ENCODE measurements at places on chromosomes 3 and 15.

DNA sequence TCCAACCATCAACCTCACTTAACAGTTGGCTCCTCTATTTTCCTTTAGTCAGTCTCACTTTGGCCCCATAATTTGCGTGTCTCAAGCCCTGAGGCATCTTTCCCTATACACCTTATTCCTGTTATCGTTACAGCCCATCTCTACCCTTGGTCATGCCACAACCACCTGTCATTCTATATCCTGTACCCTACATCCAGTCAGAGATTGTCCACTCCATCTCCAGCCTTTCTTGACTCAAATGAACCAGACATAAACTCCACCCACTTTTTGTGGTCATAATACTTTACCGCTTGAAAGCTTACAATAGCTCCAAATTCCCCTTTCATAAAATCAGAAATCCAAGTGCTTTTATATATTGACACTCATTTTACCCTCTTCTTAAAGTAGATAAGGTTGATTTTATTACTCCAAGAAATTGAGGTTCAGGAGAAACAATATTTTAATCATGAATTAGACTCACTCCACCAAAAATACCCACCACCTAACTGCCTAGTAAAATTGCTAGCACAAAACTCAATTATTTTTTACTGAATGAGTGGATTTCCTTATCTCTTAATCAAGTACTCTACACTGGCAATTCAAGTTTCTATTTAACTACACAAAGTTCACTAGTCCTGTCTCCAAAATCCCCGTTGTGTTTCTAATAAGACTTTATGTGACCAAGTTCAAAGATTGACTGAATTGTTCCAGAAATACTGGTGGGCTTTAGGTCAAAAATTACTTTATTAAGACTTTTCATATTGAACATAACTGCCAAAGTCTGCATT is 9.1 kb downstream of the CCR4 start:
- DNase-seq = no peak

- no peak for DNase-seq
Measured at GRCh38 chr3:196186651-196187573, 24.3 kb downstream of the ZDHHC19 start.

DNA sequence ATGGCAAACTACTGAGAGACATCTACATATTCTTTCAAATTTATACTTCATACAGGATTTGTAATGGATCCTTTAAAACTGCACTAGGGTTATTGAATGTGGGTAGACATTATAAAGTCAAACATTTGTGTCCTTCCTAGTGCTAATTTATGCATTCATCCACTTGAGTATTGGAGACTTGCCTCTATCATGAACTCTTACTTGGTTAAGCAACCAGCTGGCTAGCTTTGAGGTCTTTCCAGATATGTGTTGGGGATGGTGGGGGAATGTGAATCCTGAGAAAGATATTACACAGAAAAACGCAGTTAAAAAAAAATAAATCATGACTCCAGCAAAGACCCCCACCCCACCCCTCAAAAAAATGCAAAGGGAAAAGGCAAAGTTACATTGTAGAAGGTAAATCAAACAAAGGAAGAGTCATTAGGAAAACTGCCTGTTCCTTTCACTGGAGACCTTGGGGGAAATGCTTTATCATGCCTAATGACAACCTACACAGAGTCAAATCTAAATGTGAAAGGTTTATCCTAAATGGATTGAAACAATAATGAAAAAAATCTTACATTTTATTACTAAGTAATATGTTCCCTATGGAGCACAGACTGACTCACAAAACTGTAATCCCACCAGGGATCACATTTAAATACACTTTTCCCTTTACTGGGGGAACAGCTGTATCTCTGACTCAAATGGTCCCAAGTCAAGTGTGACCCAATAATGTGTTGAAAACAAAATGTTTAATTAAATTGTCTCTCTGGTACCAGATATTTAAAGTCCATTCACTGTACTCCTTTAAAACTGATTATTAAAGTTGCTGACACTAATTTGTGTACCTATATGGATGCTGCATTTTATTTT is 522.3 kb downstream of the ROBO1 start:
- DNase-seq = peak; percentile 67

GRCh38 chr3:23314981-23315762 is 112.0 kb downstream of the UBE2E2 start:
- no peak for DNase-seq

GRCh38 chr3:126208606-126209256 is 28.3 kb upstream of the ALDH1L1 start:
- peak; percentile 20 for DNase-seq

DNA sequence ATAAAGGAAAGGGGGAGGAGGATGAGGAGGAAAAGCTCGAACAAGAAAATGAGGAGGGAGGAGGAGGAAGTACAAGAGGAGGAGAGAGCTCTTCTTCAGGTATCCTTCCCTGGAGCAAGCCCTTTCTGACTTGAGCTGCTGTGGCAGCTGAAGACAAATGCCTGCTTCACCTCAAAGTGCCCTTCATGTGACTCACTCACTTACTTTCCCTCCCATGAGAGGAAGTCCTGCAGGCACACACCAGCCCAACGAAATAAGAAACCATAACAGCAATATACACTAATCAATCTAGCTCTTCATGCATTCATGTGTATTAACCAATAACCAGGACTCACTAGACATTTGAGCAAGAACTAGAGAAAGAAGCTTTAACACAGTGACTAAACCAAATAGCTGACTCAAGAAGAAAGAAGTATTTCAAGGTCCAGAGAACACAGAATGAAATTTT is 251.9 kb downstream of the IGSF11 start:
- no peak for DNase-seq

DNA sequence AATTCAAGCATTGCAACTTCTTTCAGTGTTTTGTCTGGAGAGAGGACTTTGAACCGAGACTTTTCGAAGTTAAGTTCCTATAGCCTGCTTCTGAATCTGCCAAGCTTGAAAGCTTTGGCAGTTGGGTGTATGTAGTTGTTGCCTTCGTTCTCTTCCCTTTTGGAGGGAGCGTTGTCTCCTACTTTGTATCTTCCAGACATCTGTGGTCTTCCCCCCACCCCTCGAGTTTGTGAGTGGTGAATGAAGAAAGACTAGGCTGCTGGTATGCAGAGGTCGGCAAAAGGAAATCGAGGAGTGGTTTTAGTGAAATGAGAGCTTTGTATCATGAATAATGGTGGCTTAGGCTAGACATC is 1.3 kb downstream of the CTNNB1 start:
- DNase-seq = peak; percentile 14

- no peak for DNase-seq
Measured at GRCh38 chr3:186368717-186369116, 6.7 kb upstream of the DGKG start.
